Left renal pelvis (tissue), 4 donors: ENCODE measurements at places on chromosomes 11 and 22. TPM values are rescaled to one million over a fixed set of nuclear protein-coding genes. Genes with fewer than 3 reads are reported as not detected.

DNA sequence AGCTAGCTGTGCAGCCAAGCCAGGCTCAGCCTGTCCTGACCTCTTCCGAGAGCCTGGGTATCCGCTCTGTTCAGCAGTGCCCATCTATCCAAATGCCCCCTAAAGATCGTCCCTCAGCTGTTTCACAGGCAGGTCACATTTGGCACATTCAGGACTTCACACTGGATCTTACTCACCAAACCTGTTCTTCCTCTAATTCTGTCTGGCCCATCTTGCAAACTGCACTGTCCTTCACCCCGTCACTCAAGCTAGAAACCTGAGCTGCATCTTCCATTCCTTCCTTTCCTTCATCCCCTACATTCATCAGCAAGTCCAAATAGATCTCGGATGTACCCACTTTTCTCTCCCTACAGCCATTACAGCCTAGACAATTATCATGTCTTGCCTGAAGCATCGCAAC, 60.7 kb upstream of the CSNK2A3 start:
- no peak for DNase-seq

DNA sequence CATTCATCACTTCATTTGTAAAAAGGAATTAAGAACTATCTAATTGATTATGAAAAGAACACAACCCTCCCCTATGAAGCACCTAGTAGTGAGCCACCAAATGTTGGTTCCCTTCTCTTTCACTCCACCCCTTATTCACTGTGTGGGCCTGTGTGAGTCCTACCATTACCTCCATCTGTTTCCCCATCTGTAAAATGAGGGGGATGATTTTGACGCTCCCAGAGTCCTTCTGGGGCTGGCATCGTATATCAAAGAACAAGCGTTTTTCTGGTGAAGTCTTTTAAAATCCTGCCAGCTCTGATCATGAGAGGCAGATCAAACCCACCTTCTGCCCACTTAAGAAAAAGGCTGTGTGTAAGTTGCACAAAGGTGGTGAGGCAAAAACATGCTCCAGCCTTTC, 96.6 kb upstream of the SEZ6L start:
- no peak for DNase-seq

The NLRX1 gene
- 10.2 TPM for polyA plus RNA-seq

DNA sequence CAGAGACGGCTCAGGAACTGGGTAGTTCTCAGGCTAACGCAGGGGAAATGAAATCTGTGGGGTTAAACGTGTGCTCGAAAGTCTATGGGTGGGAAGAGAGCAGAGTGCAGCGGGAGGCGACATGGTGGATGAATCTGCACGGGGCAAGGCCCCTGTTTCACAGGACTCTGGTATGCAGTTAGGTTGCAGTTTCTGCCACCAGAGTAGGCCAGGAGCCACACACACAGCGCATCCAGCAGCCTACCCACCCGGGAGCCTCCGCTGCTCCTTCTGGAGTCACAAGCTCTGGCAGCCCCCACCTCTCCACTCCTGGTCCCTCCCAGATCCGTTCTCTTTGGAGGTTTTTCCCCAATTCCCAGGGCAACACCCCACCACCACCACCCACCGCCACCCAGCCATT, 27.0 kb downstream of the SPATA19 start:
- DNase-seq = no peak
